ENCODE measurements at places on chromosomes 2 and 18.
A peak's percentile ranks its signal among the peaks of the same experiment; 100 is the strongest.

DNA sequence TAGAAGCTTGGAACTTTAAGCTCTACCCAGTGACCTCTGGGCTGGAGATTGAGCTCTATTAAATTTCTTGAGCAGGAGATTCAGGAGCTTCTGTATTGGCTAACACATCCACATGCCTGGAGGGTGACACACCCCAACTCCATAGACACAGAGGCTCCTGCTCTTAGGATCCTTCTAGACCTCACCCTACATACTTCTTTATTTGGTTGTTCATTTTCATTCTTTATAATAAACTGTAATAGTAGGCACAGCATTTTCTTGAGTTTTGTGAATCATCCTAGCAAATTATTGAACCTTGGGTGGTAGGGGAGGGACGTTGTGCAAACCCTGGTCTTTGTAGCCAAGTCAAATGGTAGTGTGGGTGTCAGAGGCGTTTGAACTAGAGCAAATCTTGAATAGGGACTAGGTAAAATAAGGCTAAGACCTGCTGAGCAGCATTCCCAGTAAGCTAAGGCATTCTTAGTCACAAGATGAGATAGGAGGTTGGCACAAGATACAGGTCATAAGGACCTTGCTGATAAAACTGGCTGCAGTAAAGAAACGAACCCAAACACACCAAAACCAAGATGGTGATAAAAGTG, 323.8 kb upstream of the GALNT5 start:
- no peak for DNase-seq

DNA sequence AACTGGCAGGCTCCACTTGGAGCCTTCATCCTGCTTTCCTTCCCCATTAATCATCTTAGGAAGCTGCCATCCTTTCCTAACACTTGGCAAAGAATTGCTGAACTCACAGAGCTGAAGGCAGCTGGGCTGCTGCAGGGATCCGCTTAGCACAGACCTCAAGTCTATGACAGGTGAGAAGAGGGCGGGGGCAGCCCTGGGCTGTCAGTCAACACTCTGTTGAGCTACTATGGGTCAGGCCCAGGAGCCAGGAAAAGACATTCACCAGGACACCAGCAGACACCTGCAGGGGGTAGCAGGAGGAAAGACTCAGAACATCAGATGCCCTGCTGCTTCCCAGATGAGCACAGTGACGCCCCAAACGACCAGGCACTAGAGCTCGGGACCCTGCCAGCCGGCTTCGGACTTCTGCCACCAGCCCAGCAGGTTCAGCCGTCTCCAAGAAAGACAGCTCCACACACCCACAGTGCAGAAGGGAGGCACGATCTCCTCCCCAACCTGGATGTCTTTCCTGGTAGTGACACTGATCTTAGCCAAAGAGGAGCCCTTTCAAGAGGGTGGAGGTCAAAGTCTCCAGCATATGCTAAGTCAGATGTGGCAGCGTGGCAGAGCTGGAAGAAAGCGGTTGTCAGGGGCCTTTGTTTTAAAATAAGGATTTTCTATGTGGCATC, 55.2 kb downstream of the SNORC start:
- DNase-seq: no peak

DNA sequence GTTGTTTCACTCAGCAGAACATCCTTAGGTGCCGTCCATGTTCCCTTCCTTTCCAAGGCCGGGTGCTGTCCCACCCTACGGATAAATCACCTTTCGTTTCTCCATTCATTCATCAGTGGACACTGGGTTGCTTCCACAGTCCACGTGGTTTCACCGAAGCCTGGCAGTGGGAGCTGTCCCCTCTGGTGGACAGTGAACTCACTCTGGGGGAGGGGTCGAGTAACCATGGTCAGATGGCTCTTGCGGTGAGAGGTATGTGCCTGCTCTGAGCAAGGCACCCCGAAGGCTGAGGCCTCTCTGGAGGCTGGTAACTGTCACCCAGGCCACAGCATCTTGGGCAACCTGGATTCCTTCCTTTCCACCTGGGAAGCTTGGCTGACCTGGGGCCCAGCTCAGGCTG, 61.5 kb upstream of the TWIST2 start:
- DNase-seq: no peak

DNA sequence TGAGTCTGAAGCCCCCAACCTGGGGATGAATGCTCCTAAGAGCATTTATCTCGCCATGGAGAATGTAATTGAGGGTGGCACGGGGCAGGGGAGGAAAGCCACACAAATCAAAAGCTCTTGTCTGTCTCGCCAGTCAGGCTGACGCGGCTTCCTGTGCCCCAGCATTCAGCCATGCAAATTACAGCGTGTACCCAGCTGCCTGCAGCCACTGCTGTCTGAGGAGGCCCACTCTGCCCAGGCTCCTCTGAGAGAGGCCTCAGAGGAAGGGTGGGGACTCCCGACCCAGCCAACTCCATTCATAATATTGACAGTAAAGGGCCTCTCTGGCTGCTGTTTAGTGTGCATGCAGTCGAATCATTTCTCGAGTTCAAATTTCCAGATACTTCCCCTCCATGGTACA, 22.0 kb downstream of the SMAD7 start:
- no peak for DNase-seq

DNA sequence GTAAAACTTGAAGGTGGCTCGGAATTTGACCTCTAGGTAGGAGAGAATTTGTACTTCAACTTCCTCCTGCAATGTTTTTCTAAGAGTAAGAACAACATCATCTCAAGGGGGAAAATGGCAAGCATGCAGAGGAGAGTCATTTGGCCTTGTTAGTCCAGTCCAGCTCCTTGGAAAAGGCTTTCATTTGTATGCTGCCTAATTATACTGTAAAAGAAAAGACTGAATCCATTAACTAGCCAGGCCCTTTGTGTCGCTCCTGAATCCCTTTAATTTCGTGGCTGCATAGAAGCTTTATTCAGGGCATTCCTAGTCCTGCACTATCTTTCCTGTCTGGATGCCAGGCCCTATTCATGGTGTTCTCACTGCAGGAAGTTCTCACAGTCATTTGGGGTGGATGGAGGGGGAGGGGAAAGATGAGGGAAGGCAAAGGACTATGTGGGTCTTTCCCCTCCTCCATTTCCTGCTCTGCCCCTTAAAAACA, 36.0 kb downstream of the PHLPP1 start:
- no peak for DNase-seq

DNA sequence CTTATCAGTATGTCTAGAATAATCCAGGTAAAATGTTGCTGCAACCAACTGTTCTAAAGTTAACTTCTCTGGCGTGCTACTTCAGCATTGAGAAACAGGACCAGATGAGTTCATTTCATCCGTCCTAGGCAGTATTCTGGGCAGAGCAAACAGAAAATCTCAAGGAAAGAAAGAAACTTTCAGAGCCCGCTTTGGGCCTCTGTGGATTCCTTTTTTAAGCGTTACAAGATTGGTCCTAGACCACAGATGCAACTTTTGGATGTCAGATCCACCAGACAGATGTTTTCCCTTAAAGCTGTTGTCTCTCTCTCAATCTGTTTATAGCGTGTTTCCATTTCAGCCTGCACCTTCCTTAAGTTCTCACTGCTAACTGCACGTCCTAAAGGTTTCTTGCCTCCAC, 75.0 kb downstream of the BCL2 start:
- no peak for DNase-seq

GRCh38 chr2:219766658-219767057, 139.2 kb downstream of the SLC4A3 start:
- no peak for DNase-seq

DNA sequence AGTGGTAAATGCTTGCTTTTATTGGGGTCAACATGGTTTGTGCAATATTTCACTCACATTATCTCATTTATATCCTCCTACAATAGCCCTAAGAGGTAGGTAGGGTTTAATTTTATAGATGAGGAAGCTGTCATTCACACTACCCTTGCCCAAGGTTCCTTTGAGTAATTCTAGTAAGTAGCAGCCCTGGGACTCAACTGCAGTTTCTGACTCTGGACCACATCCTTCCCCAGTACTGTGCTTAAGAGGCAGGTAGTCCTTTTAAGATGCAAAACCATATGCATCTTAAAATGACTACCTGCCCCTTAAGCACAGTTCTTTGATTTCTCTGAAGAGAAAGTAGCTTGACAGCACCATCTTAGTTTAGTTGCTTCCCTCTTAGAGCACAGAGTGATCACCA, 15.7 kb upstream of the NT5C1B start:
- no peak for DNase-seq

DNA sequence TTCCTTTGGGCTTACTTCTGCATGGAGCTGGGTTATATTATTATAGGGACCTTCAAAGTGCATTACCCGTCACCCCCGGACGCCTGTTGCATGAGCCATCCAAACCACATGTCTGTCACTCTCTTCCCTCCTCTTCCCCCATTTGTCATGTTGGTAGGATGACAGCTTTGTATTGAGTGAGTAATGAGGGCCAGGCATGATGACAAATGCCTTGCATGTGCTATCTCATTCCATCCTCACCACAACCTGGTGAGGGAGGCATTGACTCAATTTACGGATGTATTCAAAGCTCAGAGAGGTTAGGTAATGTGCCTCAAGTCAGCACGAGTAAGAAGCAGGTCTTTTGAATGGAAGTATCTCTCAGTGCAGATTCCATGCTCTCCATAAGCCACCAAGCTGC, 510.5 kb upstream of the TNP1 start:
- peak; percentile 48 for DNase-seq

DNA sequence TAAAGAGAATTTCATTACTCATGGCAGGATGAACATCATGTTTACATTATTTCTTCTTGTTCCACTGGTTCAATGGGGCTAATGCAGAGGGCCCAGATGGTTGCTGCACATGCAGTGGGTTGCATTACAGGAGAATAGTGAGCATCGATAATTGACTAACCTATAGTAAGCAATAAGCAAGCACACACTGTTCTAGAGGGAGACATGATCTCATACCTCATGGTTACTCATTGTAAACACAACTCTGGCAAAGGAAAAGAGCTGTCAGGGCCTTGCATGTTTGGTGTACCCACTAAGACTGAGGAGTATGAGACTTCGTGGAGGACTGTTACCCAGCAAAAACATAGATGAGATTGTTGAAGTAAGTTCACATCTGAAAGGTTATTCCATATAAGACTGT, 885.6 kb upstream of the VRK2 start:
- no peak for DNase-seq

All from stromal cell of bone marrow (primary cell).